ENCODE measurements at places on chromosomes 12 and 14.

GRCh38 chr14:86450085-86450484 is 920.1 kb downstream of the FLRT2 start:
- no peak for DNase-seq

GRCh38 chr12:71356569-71356968 is 83.0 kb upstream of the LGR5 start:
- no peak for DNase-seq

GRCh38 chr14:53943751-53944083 is 12.9 kb downstream of the BMP4 start:
- no peak for DNase-seq

DNA sequence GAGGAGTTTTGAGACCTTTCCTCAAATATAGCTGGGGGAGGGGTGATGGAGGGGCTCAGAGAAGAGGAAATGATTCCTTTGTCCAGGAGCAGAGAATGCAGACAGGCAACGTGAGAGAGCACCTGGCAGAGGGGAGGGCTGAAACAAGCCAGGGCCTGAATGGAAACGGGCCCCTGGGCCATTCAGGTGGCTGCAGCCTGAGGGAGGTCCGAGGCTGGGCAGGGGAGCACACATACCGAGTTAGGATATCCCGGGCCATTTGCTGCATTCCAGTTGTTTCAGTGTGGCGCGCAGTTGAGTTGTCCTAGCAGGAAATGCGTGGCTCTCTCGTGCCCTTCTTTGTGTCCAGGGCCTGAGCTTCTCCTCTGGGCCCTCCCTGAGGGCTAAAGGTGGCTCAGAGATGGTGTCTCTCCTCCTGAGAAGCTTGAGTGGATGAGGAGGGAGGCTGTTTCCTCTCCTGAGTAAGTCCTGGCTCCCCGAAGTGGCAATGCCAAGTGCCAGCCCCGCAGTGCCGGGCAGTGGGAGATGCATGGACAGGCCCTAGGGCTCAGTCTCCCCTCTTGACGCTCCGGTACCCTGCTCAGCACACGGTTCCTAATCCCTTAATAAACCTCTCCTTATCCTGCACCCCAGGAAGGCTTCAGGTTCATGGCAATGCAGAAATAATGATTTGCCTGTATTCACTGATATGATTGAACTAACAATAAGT is 85.5 kb upstream of the VRK1 start:
- no peak for DNase-seq

- peak; percentile 75 for DNase-seq
Observed at GRCh38 chr14:22570132-22570949, 18.7 kb downstream of the DAD1 start.

DNA sequence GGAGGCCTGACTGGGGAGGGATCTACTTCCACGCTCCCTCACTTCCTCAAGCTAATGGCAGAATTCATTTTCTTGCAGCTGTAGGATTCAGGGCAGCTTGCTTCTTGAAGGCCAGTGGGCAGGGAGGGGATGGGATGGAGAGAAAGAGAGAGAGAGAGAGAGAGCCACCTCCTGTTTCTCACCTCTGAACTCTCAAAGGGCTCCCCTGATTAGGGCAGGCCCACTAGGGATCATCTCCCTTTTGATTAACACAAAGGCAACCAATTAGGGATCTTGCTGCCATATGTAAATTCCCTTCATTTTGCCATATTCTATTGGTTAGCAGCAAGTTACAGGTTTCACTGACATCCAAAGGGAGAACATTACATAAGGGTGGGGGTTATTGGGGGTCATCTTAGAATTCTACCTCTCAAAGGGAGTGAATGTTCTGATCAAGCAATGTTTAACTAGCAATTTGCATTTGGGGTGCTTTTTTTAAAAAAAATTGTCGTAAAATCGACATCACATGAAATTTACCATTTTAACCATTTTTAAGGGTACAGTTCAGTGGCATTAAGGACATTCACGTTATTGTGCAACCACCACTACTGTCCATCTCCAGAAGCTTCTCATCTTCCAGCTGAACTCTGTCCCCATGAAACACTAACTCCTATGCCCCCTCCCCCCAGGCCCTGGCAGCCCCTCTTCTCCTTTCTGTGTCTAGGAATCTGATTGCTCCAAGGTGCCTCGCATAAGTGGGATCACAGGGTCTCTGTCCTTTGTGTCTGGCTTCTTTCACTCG is 47.3 kb upstream of the NCOR2 start:
- no peak for DNase-seq

DNA sequence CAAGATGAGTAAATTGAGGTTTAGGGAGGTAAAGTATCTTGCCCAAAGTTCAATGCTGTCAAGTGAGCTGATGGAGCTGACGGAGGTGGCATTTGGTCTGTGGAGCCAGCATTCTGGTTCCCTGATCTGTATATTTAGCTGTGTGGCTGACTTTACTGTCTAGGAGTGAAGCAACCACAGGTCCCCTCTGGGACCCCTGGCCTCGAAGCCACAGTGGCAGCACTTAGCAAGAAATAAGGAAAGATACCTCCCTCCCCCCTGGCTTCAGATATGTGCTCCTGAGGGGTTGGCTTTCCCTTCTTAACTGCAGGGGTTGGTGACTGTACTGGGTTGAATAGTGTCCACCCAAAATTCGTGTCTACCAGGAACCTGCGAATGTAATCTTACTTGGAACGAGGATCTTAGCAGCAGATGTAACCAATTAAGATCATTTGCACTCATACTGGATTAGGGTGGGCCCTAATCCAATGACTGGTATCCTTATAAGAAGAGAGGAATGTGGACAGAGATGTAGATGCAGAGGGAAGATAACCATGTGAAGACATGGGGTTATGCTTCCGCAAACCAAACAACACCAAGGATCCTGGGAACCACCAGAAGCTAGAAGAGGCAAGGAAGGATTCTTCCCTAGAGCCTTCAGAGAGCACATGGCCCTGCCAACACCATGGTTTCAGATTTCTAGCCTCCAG is 2.0 kb upstream of the ACVR1B start:
- no peak for DNase-seq

- no peak for DNase-seq
Observed at GRCh38 chr12:94404854-94405253, 54.8 kb downstream of the CEP83 start.

GRCh38 chr12:93944911-93945310 is 203.5 kb upstream of the PLXNC1 start:
- no peak for DNase-seq

GRCh38 chr14:98705871-98706300 is 566.1 kb downstream of the BCL11B start:
- no peak for DNase-seq

DNA sequence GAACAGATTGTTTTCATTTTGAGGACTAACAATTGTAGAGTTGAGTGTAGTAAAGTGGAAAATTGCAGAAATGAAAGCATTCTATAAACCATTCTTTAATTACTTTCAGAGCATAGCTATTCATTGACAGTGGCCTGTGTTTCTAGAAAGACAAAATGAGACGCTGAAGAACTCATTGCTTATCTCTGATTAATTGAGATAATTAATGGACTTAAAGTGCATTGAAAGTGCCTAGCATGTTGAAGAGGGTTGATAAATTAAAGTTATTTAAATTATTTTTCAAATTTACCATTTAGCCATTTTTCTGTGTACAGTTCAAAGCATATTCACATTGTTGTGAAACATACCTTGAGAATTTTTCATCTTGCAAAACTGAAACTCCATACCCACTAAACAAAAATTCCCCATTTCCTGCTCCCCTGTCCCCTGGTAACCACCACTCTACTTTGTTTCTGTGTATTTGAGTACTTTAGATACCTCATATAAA is 57.4 kb downstream of the DAAM1 start:
- peak; percentile 17 for DNase-seq

- peak; percentile 57 for DNase-seq
Observed at GRCh38 chr12:102883204-102883799, 33.7 kb downstream of the PAH start.

GRCh38 chr12:53530920-53531319 is 23.6 kb upstream of the NPFF start:
- DNase-seq: no peak

DNA sequence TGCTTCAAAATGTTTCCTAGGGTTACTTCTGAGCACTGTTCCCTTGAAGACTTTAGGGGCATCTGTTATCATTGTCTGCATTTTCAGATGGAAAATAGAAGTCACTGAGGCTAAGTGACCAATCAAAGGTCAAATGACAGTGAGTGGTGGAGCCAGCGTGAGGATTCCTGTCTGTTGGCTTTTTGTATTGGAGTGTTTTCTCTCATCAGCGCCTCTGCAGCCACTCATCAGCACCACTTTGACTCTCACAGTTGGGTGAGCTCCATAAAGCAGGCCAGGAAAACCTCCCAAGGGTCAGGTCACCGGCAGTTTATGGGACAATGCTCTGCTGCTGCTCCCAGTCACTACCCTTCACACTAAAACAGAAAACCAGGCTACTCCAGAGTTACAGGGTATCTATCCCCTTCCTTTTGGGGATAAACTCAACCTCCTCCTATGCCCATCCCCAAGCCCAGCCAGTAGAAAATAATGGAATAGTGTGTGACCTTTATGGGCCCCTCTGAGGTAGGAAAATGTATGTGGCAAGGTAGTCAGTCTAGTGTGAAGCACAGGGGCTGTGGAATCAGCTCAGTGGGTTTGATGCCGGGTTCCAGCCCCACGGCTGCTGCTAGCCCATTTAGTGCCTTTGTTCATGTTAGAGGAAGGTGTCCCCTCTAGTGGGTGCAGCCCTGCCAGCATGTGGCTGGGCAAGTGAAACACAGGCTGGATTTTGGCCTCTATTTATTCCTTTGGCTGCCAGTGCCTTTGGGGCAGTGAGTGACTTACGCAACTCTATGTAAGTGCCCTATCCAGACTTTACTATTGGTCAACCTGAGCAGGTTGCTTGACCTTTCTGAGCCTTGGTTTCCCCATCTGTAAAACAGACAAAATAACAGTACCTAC is 133.8 kb upstream of the CPM start:
- DNase-seq: no peak

GRCh38 chr14:105884808-105885281 is 358.5 kb downstream of the TMEM121 start:
- DNase-seq: no peak

- no peak for DNase-seq
Observed at GRCh38 chr12:132954471-132955048, 1.5 kb downstream of the ZNF605 start.

- DNase-seq: no peak
Observed at GRCh38 chr14:30389134-30389876, 169.7 kb upstream of the G2E3 start.

GRCh38 chr14:85273099-85273677 is 256.8 kb upstream of the FLRT2 start:
- DNase-seq: no peak

DNA sequence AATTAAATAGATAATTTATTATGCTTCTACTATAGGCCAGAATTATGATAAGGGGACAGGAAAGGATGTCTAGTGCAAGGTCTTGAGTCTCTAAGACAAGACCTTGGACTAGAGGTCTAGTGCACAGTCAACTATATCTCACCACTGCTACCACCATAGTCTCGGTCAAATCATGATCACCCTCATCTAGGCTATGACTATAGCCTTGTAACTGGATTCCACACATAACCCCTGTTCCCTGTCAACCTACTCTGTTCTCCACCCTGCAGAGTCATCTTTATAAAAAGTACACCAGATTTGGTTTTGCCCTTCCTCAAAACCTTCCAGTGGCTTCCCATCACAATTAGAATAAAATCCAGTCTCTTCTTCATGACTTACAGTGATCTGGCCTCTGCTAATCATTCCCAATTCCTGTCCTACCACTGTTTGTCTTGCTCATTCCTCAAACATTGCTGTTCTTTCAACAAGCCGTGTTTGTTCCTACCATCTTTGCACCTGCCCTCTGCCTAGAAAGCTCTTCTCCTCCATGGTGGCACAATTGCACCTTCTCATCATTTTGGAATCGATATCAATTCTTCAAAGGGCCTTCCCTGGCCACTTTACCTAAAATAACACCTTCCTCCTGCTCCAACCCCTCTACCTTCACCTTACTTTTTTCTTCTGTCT is 169.4 kb downstream of the FOXN3 start:
- no peak for DNase-seq

DNA sequence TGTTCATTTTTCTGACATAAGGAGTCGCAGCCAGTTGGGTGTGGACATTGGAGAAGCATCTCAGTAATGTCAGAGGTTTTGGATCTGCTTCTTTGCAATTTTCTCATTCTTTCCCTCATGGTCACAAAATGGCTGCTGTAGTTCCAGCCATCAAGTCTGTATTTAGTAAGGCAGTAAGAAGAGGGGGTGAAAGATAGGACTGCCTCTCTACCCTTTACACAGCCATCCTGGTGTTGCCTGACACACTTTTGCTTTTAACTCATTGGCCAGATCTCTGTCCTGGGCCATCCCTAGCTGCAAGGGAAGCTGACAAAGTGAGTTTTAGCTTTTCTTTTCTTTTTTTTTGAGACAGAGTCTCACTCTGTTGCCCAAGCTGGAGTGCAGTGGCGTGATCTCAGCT is 66.2 kb downstream of the EID3 start:
- DNase-seq: no peak

DNA sequence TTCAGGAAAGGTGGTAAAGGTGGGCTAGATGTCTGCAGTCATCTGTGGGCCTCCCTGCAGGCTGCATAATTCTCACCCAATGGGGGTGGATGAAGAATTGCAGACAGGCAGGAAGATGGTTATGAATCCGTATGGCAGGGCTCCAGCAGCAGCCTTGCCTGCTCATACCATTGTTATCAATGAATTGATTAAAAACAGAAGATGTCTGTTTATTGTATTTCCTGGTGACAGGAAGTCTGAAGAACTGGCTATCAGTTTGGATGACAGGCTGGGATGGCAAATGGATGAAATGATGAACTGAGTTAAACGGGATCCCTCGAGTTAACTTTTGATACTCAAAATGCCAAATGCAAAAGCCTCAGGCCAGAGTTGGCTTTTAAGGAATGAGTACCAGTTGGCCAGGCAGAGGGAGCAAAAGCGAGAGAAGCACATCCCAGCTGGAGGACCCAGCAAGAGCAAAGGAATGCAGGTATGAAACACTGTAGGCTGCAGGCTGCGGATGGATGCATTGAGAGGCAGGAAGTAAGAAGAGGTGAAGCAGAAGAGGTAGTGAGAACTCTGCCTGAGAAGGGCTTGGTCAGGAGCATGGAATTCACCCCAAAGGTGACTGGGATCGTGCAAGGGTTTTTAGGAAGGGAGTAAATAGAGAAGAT is 550.0 kb upstream of the TBX3 start:
- no peak for DNase-seq

DNA sequence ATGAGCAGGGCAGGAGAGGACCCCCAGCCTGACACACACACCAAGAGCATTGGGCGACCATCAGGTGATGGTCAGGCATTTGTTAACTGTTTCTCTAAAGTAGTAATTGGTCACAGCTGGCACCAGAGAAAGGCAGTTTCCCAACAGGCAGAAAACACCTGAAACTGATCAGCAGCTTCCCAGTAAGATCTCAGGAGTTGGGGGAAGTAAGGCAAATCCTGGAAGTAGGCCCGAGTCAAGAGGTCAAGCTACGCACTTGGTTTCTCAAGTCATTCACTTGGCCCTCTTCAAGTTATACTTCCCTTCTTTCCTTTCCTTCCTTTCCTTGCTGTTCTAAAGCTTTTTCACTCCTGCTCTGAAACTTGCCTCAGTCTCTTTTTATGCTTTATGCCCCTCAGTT is 135.8 kb downstream of the SSPN start:
- no peak for DNase-seq

Data from GM20000 (cell line).